KBM-7 (cell line): ENCODE measurements at places on chromosomes 7 and 10.

- no peak for DNase-seq
These were observed 144.1 kb downstream of the NOC3L start for GRCh38 chr10:94218493-94219183.

DNA sequence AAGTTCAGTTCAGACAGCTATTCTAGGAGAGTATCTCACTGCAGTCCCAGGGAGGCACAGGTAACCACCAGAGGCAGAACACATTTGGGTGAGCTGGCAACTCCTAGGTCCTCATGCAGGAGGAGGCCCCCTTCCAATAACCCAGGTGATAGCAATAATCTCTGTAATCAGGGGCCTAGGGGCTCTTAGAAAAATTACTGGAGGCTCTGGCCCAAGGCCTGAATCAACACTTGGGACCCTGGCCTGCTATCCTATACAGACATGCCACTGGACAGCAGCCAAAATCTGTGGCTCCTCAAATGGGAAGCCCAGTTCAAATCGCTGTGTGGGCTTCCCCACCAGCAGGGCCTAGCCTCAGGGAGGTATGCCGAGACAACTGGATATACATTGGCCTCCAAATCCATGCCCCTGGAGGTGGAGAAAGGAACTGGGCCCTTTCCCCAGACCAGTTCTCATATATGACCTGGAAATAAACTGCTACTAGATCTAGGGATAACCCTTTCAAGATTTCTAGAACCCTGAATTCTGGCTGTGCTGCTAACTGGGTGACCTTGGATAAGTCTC, 1.6 kb downstream of the AVPI1 start:
- peak; percentile 34 for DNase-seq

GRCh38 chr10:42177077-42177792, 461.1 kb downstream of the ZNF33B start:
- DNase-seq, result no peak

DNA sequence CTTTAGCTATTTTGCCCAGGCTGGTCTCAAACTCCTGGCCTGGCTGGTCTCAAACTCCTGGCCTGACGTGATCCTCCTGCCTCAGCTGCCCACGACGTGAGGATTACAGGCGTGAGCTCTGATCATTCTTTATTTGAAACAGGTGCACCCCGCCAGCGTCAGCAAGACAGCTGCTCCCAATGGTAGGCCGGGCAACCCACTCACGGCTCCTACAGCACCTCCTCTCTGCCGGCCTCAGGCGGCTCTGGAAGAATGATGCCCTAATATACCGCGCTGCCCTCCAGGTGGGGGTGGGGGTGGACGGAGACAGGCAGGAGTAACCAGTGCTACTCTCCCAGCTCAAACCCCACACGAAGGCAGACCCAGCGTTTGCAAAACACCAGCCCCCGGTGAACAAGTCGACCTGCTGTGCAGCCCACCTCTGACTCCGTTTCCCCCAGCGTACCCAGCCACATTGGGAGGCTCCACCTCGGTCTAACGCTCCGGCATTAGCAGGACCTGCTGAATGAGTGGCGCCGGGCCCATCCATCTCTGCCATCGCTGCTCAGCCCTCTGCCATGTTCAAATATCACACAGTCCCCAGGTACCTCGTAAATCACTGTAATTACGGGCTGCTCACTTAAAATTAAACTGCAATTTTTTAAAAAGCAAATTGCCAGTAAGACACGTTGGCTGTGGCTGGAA, 148.6 kb downstream of the ELFN1 start:
- no peak for DNase-seq

- no peak for DNase-seq
These were observed 45.1 kb upstream of the KCTD7 start for GRCh38 chr7:66583490-66584110.
